ENCODE measurements at places on chromosomes 7 and 10.

DNA sequence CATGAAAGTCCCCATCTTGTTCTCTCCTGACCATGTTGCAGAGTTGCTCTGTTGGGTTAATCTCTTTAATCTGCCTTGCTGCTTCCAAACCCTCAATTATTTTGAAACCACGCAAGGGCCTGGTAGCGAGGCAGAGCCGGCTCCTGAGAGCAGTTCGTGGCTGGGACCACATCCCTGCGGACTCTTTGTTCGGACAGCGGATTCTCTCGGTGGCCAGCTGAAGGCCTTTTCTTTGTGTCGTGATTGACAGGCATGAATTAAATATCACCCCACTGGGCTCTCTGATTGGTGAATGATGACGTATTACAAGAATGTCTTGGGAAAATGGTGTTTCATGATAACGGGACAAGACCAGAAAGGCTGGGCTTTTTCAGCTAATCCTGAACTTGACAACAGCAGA, 66.9 kb upstream of the ARHGAP21 start:
- no peak for DNase-seq

DNA sequence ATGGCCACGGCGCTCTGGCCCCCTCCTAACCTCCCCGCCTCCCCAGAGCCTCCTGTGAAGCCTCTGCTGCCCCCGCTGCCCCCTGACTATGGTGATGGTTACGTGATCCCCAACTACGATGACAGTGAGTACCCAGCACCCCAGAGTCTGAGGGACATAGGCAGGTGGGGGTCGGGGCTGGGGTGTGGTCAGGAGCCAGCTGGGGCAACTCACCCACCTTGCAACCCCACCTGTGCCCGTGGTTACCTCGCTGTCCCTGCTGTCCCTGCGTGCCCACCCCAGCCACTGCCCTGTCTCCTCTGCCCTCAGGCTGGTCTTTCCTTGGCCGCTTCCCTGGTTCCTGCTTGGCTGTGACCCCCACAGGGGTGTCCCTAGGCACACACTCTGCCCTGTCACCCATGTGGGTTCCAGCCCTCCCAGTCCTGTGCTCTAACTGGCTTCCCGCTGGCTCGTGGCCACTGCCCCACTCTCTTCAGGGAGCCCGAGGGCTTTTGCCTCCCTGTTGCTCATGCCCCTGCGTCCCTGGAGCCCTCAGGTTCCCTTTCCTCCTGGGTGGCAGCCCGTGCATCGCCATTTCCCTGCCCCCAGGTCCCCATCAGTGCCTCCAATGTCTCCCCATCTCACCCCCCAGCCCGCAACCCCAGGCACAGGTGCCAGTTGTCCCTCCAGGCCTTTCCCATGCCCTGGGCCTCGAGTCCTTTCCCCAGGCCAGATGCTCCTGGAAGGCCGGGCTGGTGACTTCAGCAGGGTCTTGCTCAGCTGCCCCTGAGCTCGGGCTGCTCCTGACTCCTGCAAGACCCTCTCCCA, 4.0 kb downstream of the AEBP1 start:
- no peak for DNase-seq

- no peak for DNase-seq
These were observed 14.0 kb upstream of the ENTPD1 start for GRCh38 chr10:95741807-95742467.

DNA sequence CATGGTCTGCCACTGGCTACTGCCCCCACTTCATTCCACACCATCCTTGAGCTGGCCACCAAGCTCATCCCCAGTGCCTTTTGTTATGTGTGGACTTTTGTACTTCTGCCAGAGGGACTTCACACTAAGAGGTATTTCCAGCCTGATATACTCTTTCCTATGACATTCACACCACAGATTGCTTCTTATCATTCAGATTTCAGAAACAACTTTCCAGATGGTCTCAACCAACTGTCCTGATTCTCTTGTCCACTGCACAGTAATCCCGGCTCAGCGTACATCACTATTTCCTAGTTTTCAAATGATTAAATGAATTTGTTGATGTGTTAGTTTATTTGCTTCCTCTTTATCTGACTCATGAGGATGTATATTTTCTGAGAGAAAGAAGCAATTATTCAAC, 7.1 kb downstream of the CDC14C start:
- DNase-seq = no peak

DNA sequence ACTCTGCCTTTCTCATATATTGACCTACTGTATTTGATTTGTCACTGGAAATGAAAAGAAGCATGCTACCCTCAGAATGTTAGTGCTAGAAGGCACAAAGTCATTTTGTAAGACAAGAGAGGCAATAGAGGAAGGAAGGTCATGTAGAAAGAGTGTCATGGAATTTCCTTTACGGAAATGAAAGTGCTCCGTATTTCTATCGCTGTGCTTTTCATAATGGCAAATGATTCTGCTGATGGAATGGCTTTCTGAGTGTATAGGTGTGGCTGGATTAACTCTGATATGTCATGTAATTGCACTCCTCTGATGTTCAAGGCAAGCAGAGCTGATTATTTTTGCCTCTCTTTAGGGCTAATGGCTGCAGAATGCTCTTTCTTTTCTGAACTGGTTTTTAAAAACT, 15.5 kb upstream of the STEAP4 start:
- DNase-seq = no peak

- no peak for DNase-seq
These were observed 1.3 kb upstream of the SCD start for GRCh38 chr10:100345570-100346330.

- DNase-seq = no peak
These were observed 1.7 kb downstream of the PLEKHS1 start for GRCh38 chr10:113753020-113753692.

DNA sequence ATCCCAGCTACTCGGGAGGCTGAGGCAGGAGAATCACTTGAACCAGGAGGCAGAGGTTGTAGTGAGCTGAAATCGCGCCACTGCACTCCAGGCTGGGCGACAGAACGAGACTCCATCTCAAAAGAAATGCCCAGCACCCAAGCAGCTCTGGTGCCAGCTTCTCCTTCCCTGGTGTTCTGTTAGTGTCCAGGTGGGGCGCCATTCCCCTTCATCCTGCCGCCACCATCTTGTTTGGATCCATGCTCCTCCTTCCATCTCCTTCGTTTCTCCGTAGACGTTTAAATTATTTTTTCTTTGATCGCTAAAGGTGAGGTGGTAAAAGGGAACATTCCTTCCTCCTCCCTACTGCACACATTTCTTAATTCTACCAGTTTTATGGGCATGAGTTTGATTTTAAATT, 30.3 kb downstream of the PROSER2 start:
- DNase-seq = no peak

- no peak for DNase-seq
These were observed 256.2 kb downstream of the LHFPL3 start for GRCh38 chr7:104584620-104585019.

DNA sequence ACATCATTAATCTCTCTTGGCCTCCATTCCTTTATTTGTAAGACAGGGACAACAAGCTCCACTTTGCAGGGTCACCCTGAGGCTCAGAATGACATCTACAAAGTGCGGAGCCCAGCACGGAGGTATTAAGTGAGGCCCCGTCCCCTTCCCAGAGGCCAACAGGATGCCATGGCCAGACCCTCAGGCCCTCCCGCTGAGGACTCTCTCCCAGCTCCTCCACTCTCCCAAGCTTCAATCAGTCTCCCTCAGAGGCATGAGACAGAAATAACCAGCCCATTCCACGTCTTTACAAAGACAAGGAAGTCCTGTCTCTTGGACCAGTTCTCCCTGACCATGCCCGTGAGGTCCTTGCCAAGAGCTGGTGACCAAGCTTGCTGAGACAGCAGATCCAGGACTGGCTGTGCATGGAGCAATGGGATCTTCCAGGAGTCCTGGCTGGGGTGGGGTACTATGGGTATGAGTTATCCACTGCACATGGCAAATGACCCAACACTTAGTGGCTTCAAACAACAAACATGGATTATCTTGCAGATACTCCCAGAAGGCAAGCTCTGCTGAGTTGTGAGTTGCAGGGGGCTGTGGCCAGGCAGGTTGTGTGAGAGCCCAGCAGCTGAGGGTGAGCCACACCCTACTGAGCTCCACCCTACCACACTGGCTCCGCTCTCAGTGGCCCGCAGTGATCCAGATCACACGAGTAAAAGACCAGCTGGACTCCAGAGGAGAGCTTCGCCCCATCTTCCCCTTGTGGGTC, 4.3 kb upstream of the PPIF start:
- DNase-seq = no peak

DNA sequence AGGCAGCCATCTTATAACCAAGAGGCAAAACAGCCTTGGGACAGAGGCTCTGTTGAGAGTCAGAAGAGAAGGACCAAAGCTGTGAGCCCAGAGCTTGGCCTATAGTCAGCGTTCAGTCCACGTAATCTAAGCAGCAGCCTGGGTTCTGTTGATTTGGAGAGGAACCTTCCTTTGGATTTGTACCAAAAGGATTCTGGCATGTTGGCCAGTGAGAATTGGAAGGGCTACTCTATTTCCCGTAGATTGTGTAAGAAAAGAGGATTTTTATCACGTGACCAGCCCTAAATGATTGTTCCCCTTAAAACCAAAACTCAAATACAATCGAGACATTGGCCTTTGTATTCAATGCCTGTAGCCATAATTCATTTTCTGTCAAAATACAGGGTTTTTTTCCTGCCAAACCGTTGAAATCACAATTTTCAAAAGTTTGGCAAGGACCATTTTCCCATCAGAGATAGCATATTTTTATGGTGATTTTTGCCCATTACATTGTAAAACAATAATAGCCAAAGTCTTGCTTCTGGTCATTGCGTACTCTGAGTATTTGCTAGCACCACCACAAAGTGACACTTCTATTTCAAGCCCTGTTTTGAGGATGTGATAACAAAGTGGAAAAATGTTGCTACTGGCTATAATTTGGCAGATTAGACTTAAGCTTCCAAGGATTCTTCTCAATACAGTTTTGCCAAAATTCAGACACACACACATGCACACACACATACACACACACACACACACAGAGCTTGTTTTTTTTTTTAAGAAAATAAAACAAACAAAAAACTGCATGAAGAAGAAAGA, 23.1 kb upstream of the BMPER start:
- no peak for DNase-seq

- no peak for DNase-seq
These were observed 39.4 kb upstream of the TARP start for GRCh38 chr7:38312821-38313220.

DNA sequence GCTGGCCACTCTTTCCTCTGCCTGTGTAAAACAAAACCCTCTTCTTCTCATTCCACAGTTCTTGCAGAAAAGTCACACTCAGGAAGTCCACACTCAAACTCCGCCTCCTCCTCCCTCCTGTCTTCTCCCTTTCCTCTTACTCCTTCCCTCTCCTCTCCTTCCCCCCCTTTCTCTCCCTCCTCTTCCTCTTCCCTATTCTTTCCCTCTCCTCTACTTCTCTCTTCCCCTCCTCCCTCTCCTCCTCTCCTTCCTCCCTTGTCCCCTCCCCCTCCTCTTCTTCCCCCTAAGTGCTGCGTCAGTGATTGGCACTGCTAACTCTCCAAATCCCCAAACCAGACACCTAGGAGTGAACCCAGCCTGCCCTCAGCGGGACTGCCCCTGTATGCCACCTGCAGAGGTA, 67.0 kb downstream of the ZNF467 start:
- DNase-seq = no peak

GRCh38 chr10:43806831-43807640, 158.4 kb upstream of the ZNF32 start:
- DNase-seq = no peak

DNA sequence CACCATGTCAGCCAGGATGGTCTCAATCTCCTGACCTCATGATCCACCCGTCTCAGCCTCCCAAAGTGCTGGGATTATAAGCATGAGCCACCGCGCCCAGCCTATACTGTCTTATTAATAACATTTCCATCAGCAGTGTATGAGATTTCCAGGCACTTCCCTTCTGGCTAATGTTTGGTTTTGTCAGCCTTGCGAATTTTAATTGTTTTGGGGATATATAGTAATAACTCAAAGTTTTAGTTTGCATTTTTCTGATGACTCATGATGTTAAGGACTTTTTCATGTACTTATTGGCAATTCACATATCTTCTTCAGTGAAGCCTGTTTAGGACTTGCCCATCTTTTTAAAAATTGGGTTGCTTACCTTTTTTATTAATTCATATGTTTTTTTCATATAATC, 76.0 kb downstream of the TMEM270 start:
- no peak for DNase-seq

GRCh38 chr10:131654471-131655087, 246.2 kb upstream of the PPP2R2D start:
- no peak for DNase-seq

GRCh38 chr10:102269017-102269416, 23.7 kb downstream of the GBF1 start:
- DNase-seq = no peak

DNA sequence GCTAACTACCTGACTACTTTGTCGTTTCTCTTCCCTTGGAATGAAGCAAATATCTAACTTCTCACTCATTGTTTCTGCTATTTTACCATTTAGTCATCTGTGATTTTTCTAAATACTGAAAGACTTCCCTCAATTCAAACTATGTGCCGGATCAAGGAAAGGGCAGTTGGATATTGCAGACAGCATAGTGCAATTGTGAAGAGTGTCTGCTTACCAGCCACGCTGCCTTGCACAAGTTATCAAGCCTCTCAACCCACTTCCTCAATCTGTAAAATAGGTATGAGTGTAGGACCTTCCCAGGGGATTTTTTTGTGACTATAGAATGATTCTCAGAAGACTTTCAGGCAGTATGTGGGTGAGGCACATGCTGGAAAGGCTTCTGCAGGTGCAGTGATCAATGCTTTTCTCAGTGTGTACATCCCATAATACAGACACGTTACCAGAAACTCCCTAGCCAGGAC, 54.3 kb downstream of the EGFR start:
- no peak for DNase-seq

- no peak for DNase-seq
These were observed 15.2 kb downstream of the FGL2 start for GRCh38 chr7:77184463-77184862.

DNA sequence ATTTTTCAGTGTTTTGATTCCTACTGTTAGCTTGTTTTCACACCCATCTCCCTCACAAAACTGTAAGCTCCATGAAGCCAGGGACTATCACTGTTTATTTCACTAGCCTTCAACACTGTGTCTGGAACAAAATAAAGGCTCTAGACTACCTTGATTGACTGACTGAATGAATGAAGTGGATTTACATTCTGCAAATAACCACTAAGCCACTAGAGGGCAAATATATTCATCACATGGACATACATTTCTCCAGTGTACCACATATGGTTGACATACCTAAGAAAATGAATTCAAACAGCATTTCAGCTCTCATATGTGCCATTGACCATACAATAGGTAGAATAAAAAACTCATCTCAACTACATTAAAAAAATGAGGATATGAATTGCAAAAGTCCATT, 185.9 kb downstream of the RAB11FIP2 start:
- no peak for DNase-seq
